Inflammatory macrophage (primary cell): ENCODE measurements at places on chromosomes 7 and 10.

- no peak for DNase-seq
These were observed 82.0 kb upstream of the SLF2 start for GRCh38 chr10:100830728-100831111.

DNA sequence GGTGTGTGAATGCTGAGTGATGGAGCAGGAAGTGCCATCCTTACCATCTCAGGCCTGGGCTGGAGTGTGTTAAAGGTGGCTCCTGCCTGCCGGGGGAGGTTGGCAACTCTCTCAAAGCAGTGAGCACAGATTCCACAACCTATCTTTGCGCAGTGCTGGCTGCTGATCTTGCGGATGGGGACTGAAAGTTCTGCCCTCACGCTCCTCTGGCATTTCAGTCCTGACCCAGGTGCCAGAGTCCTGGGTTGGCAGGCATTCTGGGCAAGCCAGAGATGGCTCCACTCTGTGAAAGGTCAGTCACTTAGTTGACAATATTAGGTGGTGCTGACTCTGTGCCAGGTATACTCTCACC lies 315.5 kb downstream of the RPS24 start:
- no peak for DNase-seq

DNA sequence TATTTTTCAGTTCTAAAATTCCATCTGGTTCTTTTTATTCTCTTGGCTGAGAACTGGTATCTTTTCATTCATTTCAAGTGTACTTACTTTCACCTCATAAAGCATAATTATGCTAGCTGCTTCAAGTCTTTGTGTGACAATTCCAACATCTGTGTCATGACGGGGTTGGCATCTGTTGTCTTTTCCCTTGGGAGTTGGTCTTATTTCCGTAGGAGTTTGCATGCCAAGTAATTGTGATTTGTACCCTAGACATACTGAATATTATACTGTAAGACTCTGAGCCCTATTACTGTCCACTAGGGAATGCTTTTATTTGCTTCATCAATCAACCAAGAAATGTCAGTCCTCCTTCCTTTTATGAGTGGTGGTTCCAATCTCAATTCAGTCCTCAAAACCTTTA lies 24.6 kb upstream of the HUS1 start:
- DNase-seq: no peak

DNA sequence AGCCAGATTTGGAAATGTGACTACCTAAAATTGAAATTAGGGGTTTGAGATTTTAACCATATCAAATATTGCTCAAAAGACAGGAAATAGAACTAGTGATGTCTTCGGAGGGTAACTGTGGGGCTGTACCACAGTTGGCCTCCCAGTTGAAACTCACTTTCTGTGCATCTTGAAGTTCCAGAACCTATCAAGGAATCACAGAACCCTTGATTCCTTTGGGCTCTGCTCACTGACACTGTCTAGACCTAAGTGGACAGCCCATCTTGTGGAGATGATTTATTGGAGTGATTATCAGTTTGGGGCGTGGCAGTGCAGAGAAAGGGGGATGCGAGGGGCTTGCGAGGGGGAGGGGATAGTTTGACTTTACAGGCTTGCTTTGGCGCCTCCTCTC lies 134.2 kb upstream of the GJD4 start:
- no peak for DNase-seq

GRCh38 chr10:132329565-132330485 lies 2.2 kb upstream of the LRRC27 start:
- peak; percentile 69 for DNase-seq

DNA sequence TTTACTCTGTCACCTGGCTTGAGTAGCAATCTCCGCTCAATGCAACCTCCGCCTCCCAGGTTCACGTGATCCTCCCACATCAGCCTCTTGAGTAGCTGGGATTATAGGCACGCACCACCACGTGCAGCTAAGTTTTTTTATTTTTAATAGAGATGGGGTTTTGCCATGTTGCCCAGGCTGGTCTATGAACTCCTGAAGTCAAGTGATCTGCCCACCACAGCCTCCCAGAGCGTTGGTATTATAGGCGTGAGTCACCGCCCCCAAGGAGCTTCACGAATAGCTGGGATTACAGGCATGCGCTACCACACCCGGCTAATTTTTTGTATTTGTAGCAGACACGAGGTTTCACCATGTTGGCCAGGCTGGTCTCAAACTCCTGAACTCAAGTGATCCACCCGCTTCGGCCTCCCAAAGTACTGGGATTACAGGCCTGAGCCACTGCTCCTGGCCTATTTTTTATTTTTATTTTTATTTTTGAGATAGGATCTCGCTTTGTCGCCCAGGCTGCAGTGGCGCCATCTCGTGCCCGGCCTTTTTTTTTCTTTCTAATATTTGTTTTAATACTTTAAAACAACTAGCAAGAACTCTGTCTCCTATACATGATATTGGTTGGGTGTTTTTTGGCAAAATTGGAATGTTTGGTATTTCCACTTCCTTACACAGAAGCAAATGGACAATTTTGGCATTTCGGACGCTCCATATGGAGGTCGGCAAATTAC lies 1.1 kb downstream of the EFCAB10 start:
- no peak for DNase-seq

DNA sequence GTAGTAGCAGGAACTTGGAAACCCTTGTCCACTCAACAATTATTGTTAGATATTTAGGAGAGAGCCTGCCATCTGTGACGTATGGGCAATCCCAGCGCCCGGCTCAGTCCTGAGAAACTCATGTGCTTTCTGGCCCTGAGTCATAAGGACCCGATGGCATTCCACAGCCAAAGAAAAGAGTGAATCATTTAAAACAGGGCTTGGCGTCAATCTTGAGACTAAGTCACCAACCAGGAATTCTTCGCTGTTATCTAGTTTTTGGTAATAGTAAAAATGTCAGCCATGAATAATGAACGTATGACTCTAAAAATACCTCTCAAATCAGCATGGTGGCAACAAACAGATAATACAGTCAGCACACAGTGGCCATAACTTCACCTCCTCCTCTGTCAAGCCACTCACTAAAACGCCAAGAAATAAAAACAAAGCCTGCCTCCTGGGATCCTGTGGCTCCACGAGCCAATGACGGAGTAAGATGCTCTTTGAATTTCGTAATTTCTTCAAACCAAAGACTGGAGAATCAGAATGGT lies 140.8 kb downstream of the ADAM12 start:
- no peak for DNase-seq

- no peak for DNase-seq
These were observed 351.3 kb downstream of the CRPPA start for GRCh38 chr7:16069998-16070397.

DNA sequence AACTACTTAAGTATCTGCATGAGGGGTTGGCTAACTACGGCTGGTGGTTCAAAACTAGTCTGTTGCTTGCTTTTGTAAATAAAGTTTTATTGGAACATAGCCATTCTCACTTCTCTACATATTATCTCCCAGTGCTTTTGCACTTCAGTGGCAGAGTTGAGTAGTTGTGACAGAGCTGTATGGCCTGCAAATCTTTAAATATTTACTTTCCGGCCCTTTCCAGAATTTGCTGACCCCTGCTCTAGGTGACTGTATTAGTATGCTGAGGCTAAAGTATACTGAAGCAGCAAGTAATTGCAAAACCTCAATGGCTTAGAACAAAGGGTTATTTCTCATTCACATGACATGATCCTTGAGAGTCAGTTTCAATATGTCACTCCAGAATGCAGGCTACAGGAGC lies 78.3 kb downstream of the OTUD1 start:
- no peak for DNase-seq

DNA sequence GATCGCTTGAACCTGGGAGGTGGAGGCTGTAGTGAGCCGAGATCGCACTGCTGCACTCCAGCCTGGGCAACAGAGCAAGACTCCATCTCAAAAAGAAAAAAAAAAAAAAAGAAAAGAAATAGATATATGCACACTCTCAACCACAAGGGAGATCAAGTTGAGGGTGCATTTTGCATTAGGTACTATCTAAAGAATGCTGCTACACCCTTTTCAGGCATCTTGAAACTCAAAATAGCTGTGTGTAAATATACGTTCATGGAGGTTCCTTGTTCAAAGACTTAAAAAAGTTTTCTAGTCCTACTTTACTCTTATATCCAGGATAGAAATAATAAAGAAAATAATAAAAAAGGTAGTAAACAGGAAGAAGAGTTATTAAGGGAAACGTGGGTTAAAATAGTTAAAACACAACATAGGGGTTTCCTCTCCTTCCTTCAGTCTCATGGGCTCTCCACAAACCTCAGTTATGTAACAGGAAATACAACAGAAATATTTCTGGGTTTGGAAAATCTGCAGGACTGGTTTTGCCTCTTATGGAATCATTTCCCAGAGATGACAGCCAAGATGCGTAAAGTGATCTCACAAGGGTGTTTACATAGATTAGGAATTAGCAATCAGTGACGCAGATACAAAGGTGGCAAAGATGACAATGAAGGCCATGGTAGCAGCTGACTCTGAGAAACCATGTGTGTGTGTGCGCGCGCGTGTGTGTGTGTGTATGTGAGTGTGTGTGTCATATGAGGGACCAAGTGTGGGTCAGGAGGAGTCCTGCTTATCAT lies 15.1 kb downstream of the STEAP4 start:
- DNase-seq: no peak

DNA sequence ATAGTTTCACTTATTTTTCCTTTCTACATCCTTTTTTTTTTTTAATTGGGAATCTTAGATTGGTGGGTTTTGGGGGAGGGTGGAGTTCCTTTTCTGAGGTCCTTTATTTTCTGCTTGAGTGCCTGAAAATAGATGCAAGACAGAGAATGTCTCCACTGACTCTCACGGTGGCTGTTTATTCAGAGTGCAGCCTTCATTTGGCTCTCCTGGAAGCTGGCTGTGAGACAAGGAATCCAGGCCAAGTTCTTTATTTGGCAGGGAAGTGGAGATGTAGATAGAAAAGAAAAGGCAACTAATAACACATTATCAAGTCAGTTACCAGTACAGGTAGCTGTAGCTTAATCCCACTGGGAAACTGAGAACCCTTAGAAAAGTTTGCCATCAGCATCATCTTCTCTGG lies 118.6 kb downstream of the CNTNAP2 start:
- DNase-seq: no peak

GRCh38 chr10:132520177-132520811 lies 17.3 kb upstream of the INPP5A start:
- no peak for DNase-seq

GRCh38 chr7:21364801-21365271 lies 63.0 kb upstream of the SP4 start:
- DNase-seq: no peak

DNA sequence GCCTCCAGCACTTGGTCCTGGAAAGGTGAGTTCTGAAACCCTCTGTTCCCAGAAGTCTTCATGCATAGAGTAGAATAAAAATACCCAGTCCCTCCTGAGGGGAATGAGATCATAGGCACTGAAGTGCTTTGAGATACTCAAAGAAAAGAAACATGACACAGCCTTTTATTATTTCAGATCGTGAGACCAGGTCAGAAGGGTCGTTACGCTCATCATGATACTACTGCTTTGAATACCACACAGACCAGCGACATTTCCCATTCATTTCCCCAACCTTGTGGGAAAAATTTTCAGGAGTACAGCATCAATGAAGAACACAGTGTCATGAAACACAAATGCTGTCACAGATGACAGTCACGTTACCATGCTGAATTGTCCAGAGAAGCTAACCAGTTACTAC lies 15.0 kb downstream of the CLRN3 start:
- no peak for DNase-seq

GRCh38 chr10:130652544-130652943 lies 516.4 kb downstream of the GLRX3 start:
- peak; percentile 55 for DNase-seq

GRCh38 chr7:77538281-77539212 lies 1.5 kb downstream of the PTPN12 start:
- peak; percentile 81 for DNase-seq

DNA sequence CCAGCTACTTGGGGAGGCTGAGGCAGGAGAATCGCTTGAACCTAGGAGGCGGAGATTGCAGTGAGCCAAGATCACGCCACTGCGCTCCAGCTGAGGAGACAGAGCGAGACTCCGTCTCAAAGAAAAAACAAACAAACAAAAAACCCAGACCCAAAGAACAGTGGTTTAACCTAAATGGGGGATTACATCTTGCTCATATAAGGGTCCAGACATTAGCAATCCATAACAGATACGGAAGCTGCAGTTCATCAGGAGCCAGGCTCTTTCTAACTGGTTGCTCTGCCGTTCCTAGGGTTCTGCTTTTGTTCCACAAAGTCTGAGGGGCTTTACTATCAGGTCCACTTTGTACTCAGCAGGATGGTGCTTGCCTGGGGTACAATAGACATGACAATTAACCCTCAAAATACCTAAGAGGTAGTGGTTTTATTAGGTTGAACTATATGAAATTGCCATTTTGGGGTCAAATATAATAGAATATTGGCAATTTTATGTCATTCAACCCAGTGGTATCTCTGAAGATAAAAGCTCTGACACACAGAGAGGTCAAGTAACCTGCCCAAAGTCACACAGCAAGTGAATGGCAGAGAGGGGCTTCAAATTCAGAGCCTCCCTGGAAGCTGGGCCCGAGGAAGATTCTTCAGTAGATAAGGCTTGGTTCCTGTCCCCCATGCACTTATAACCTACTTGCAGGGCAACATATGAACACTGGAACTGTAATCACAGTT lies 21.3 kb downstream of the NYAP1 start:
- no peak for DNase-seq

GRCh38 chr7:48067475-48067874 lies 21.6 kb upstream of the UPP1 start:
- DNase-seq: no peak
